ENCODE measurements at places on chromosomes 16 and 17.

GRCh38 chr17:64214950-64215349, 48.1 kb downstream of the TEX2 start:
- DNase-seq: no peak

- no peak for DNase-seq
These were observed 41.6 kb downstream of the DCAKD start for GRCh38 chr17:45009676-45010467.

- no peak for DNase-seq
These were observed 3.4 kb upstream of the HOXB5 start for GRCh38 chr17:48596735-48597527.

- DNase-seq: peak; percentile 45
These were observed 36.2 kb downstream of the FBXL20 start for GRCh38 chr17:39365242-39365641.

DNA sequence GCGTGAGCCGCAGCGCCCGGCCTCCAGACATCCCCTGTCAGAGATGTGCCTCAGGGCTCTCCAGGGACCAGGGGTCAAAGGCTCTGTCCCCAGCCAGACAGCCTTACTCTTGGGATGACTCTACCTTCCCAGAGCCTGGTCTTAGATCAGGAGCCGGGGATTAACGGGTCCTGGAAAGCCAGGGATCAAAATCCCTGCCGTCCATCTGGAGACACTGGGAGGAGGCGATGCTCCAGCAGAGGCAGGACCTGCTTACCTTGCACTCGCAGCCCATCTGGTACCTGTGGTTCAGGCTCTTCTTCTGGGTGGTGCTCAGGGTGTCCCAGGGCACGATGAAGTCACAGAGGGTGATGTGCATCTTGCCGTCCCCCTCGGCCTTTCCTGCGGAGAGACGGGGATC, 16.7 kb upstream of the USP36 start:
- no peak for DNase-seq

DNA sequence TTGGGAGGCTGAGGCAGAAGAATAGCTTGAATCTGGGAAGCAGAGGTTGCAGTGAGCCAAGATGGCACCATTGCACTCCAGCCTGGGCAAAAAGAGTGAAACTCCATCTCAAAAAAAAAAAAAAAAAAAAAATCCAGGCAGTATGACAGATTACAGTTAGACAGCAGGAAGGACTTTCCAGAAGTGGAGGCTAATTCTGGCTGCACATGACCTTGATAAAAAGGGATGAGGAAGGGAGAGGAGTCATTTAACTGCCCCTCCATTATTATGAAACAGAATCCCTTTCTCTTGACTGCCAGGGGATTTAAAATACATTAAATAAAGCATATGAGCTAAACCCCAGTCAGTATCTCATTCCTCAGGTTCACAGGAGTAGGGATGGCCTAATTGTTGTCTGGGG, 1.8 kb upstream of the ARHGAP23 start:
- no peak for DNase-seq

- DNase-seq: no peak
These were observed 3.8 kb downstream of the TNRC6C start for GRCh38 chr17:77962348-77962747.

DNA sequence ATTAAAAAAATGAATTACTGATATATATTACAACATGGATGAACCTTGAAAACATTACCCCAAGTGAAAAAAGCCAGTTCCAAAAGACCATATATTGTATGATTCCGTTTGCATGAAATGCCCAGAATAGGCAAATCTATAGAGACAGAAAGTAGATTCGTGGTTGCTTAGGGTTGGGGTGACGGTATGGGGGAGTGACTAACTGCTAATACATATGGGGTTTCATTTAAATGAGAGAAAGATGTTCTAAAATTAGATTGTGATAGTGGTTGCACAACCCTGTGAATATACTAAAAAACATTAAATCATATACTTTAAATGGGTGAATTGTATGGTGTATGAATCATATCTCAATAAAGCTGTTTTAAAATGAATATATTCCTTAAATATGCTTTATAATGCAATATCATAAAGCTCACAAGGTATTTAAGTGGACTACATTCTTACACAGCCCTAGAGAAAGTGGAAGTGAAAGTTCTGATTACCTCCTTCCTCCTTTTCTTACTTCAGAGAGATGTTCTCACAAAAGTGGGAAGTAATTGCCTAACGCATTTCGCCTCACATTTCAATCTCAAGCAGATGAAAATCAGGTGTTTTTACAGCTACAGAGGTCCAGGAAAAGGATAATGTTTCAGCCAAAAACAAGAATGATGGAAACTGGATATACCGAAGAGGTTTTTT, 142.7 kb upstream of the GNAO1 start:
- peak; percentile 85 for DNase-seq

DNA sequence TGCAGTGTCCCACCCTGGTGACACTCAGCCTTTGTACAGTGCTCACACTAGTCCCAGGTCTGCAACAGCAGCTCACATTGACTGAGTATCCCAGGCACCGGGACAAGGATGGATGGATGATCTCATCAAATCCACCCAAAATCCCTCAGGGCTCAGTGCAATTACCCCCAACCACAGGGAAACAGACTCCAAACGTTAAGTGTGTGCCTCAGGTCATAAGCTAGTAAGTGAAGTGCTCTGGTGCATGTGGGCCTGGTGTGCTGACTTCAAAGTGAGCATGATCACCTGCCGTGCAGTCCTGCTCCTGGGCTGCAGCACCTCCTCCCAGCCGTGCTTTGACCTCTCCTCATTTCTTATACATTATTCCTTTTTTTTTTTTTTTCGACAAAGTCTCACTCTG, 31.2 kb upstream of the CD300E start:
- no peak for DNase-seq

GRCh38 chr16:65489531-65490023, 367.7 kb upstream of the CDH11 start:
- DNase-seq: no peak

- no peak for DNase-seq
These were observed 1.7 kb downstream of the ADORA2B start for GRCh38 chr17:15946611-15947120.
